Activated CD4-positive, alpha-beta T cell treated with anti-CD3 and anti-CD28 coated beads, Interleukin-2, amount 50 U/mL, for 4 hours (primary cell): ENCODE measurements at places on chromosomes 7 and 10.

DNA sequence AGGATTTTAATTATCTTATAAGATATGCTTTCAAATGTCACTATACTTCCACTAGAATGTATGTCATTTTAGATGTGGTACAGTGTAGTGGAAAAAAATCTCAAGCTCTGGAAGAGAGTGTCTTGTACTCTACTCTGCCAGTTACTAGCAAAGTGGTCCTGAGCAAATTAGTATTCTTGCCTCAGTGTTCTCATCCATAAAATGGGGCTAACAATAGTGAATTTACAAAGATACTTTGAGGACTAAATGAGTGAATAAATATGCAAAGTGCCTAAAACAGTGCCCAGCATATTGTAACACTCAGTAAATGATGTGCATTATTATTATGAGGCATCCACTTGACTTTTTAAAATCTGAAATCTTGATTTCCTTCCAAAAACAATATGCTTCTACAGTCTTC lies 488.9 kb upstream of the PHF14 start:
- DNase-seq: no peak

DNA sequence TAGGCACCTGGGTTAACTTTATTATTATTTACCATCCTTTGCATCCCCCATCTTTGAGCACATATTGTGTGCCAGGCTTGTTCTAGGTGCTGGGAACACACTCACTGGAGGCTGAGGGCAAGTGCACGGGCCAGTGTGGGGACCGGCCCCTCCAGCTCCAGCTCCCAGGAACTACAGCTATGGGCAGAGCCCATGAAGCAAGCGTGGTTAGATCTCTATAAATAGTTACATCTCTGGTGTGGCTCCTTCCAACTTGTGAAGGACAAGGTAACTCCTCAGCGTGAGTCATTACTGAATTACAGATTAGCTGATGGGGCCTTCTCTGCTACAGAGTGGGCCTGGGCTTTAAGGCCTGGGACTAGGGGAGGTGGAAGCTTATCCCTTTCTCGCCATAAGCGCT lies 583.5 kb downstream of the SDK1 start:
- no peak for DNase-seq

DNA sequence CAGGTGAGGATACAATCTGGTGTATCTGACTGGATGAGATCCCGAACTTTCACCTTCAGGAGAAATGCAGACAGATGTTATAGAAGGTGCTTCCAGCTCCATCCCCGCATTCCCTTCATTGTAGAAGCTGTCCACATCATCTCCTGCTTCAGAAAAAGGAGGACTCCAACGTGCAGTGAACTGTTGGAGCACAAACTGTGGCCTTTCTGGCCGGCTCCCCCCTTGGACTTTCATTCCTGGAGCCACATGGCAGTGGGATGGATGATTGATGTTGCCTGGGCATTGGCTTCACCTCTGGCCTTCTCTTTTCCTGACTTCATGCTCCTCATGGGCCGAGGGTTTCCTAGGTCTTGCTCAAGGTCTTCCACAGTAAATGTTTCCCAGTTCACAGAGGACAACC lies 29.6 kb upstream of the ZNF273 start:
- no peak for DNase-seq

GRCh38 chr7:24019841-24020240 lies 264.1 kb upstream of the NPY start:
- DNase-seq: no peak

GRCh38 chr10:87503886-87504285 lies 807 bp upstream of the MINPP1 start:
- no peak for DNase-seq

GRCh38 chr7:138282997-138283396 lies 177.1 kb upstream of the TRIM24 start:
- DNase-seq: no peak

GRCh38 chr10:106440355-106440754 lies 724.2 kb downstream of the SORCS1 start:
- DNase-seq: no peak

DNA sequence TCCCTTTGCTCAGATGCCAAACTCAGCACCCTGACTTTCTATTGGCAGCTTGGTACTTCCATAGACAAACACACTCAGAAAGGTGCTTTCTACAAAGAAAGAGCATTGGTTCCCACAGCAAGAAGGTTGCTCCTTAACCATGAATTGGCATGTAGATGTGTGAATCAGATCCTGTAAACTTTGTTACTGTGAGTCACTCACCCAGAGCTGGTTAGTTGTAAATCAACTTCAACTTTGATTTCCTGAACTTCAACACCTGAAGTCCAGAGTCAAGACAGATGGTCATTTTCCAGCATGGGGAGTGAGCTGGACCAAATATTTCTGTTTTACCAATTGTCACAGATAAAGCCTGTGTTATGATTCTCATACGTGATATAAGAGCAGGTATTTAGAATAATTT lies 797.2 kb downstream of the TNS3 start:
- no peak for DNase-seq

- peak; percentile 43 for DNase-seq
Measured at GRCh38 chr10:69449841-69450240, 1.4 kb upstream of the TSPAN15 start.

DNA sequence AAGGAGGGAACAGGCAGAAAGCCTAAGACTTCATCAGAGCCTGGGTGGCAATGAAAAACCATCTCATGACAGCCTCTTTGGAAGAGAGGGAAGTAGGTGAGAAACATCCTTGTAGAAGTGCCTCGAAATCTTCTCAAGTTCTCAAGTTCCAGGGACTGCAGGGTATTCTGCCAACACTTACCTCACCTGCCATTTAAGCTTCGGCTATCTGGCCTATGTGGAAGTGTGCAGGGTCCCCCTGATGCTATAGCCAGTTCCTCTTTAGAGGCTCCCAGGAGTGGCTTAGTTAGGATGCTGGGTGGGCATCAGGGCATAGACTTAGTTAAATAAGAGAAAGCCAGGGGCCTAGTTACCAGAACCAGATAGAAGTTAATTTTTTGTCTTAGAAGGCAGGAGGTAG lies 27.0 kb downstream of the ABCC2 start:
- no peak for DNase-seq
